Fibroblast of lung (primary cell): ENCODE measurements at places on chromosomes 13 and 19. TPM values are rescaled to one million over a fixed set of nuclear protein-coding genes. Genes with fewer than 3 reads are reported as not detected.

Gene STOML3
- not detected in 2 replicates for total RNA-seq

Gene NKPD1
- total RNA-seq: 0.17 and 0.26 TPM in 2 replicates

Gene NFKBIB
- 8.2 and 10.9 TPM in 2 replicates for total RNA-seq

Gene SLC10A2
- total RNA-seq: not detected in 2 replicates

Gene SAMD4B
- total RNA-seq: 30.6 and 39.1 TPM in 2 replicates

Gene CEACAM21
- total RNA-seq: not detected in 2 replicates

Gene NLRP7
- total RNA-seq: not detected in 2 replicates

Gene CYP4F3
- total RNA-seq: not detected in 2 replicates

Gene ERFL
- total RNA-seq: under 0.01 TPM in 2 replicates

Gene EPSTI1
- total RNA-seq: 5.6 and 8.2 TPM in 2 replicates

Gene IFI30
- total RNA-seq: 3.1 and 8.8 TPM in 2 replicates

Gene ZNF677
- total RNA-seq: 15.7 and 25.3 TPM in 2 replicates

Gene COX6B2
- total RNA-seq: under 0.01 and 0.17 TPM in 2 replicates

Gene ZNF121
- 38.8 and 53.3 TPM in 2 replicates for total RNA-seq

Gene LHB
- total RNA-seq: not detected in 2 replicates

Gene AP2A1
- total RNA-seq: 53.4 and 95.0 TPM in 2 replicates

Gene ZNF135
- total RNA-seq: 6.2 and 11.2 TPM in 2 replicates

Gene ADGRL1
- total RNA-seq: 3.1 and 3.5 TPM in 2 replicates

Gene SPACA6
- 5.1 and 8.6 TPM in 2 replicates for total RNA-seq

Gene CYP4F22
- total RNA-seq: not detected in 2 replicates

Gene ZNF223
- 4.6 and 5.3 TPM in 2 replicates for total RNA-seq

Gene COL4A1
- total RNA-seq: 34.0 and 57.5 TPM in 2 replicates

Gene PPM1N
- 1.8 and 2.8 TPM in 2 replicates for total RNA-seq

Gene SWSAP1
- 0.50 and 0.51 TPM in 2 replicates for total RNA-seq

Gene BORA
- 2.3 and 4.8 TPM in 2 replicates for total RNA-seq
